ENCODE measurements at places on chromosomes 6 and 20.

DNA sequence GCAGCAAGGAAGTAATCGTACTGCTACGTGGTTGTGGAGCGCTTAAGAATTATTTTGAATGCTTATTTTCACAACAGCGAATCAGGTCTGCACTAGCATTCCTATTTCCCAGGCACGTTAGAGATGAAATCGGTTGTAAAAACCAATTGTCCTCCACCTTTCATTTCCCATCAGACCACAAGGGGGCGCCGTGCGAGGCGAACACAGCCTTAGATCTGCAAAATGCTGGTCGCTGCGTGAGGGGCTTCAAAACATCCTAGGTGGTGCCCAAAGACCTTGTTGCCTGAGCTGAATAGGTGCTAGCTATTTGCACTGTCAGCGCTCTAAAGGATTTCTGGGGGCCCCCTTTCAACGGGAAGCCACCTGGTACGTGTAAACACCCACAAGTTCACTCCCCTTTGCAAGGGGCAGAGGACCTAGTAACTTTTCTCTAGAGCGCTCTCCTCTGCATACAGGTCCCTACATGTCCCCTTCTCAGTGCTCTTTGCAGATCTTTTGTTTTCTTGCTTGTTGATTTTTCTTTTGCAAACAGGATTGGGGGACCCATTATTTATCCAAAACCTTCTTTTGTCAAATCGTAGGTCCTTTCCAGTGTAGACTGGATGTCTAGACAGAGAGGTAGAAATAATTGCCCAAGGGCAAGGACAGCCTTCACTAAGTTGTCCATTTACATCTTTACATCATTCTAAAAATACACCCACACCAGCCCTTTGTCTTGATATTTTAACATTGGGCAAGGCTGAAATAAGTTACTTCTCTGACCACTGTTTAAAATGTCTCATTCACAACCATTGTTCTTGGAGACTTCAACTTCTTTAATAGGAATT lies 59.8 kb downstream of the NEDD9 start:
- peak; percentile 32 for DNase-seq

DNA sequence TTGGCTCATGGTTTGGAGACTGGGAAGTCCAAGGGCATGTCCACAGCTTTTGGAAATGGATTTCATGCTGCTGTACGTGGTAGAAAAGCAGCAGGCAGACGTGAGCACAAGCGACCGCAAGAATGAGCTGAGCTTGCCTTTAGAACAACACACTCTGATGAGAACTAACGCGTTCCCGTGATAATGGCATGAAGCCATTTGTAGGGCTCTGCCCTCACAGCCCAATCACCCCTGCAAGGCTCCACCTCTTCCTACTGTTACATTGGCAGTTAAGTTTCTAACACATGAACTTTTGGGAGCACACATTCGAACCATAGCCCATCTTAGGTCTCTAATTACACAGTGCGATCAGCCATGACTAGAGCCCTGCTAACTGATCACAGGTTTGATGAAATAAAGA lies 107.5 kb upstream of the TMEM170B start:
- DNase-seq: no peak

DNA sequence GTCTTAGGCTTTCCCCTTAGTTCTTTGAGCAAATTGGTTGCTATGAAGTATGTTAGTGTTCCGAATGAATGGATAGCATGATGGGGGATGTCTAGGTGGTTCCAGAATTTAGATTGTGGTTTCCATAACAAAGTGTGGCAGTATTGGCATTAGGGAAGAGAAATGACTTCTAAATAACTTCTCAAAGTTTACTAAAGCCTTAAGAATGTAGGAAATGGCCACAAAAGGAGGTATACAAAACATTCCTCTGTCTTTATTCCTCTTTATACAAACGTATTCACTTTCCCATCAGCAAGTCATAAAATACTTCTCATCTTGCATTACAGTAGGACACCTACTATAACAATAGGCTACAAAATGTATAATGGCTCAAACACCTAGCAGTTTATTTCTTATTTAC lies 279.6 kb downstream of the ESR1 start:
- peak; percentile 37 for DNase-seq

DNA sequence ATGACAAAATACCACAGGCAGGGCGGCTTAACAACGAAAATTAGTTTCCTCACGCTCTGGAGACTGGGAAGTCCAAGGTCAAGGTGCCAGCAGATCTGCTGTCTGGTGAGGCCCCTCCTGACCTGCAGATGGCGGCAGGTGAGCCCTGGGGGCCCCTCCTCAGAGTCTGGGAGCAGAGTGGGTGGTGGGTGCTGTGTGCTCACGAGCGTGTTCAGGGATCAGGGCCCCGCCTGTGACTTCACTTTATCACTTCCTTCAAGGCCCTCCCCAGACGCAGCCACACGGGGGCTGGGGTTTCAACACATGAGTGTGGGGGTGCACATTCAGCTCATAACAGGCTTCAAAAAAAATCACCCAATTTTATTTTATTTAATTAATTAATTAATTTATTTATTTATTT lies 39.3 kb downstream of the SLC2A4RG start:
- DNase-seq: no peak

- DNase-seq: peak; percentile 83
These were observed 24.4 kb downstream of the FOXQ1 start for GRCh38 chr6:1336246-1336843.

- DNase-seq: peak; percentile 70
These were observed 116.0 kb downstream of the TRIM27 start for GRCh38 chr6:28807682-28808280.

GRCh38 chr6:37077905-37078296 lies 72.4 kb downstream of the FGD2 start:
- peak; percentile 54 for DNase-seq

DNA sequence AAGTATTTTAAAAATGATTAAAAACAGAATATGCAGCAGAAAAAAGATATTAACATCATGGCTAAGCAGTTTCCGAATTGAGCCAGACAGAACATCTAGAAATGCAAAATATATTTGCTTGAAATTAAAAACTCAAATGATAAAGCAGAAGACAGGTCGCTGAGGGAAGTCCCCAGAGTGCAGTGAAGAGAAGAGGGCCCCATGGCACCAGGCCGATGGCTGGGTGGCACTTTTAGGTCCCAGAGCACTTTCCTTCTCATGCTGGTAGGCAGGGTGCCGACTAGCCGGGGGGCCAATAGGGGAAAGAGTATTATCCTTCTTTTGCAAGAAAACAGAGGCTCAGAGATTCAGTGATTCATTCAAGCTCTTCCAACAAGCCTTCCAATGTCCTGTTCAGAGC lies 58.9 kb downstream of the MYH7B start:
- DNase-seq: no peak

- no peak for DNase-seq
These were observed 9.7 kb downstream of the MOCS3 start for GRCh38 chr20:50968289-50968688.

DNA sequence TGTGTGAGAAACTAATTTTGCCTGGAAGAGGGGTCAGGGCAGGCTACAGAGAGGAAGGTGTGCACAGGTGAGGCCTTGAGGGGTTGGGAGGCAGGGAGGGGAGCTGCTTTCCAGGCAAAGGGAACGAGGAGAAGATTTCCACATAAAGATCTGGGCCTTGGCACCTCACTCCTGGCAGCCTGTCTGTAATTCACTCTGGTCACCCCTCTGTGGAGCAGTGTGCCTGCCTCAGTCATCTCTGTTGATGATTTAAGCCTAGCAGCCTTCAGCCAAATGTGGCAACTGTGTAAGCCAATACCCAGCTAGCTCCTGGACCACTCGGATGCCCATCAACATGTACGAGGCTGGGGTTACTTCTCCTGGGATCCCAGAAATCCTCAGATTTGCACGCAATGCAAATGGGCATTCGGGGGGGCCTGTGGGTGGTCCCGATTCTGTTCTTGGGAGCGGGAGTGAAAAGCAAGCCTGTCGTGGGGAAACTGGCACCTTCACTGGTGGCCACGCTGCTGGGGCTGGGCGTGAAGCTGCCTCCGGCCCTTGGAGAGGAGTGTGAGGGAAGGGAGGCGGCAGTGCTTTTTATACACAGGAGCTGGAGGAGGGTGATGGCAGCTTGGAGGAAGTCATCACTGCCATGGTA lies 360.4 kb downstream of the ZFAND3 start:
- DNase-seq: no peak

GRCh38 chr6:119110601-119111548 lies 32.4 kb upstream of the FAM184A start:
- DNase-seq: peak; percentile 41

Data from mammary epithelial cell (primary cell).